ENCODE measurements at places on chromosomes 4 and X.

- no peak for DNase-seq
Measured at GRCh38 chr4:534101-534575, 35.1 kb downstream of the PIGG start.

DNA sequence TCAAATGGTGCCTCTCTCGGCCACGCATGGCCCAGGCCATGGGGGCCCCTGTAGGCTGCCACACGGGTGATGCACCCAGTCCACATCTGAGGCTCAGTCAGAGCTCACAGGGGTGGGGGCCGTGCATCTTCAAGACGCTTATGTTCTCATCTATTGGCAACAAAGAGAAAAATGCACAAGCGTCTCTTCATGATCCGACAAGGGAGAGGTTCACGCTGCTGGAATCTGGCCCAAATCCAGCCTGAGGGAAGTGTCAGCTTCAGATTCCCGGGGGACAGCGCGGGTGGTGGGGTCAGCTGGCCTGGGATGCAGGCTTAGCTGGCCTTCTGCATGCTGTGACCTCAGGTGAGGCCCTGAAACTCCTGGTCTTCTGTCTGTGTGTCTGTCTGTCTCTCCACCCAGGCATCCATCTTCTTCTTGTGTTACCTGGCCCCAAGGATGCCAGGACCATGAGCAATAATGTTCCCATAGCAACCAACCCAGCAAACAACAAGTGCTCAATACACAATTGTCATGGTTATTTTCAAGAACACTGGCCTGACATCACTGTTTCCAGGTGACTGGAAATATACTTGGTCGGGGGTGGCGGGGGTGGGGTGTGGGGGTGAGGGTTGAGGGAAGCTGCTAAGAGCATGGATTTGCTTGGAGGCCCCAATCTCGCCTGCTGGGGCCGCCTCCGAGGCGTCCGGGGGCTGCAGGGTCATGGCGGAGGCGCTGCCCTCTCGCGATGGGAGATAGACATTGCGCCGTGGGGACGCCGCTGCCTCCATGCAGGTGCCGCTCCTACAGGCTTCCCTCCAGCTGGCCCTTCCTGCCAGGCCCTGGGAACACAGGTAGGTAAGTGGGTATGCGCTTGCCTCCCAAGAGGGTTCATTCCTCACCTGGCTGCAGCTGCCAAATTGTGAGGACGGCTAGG lies 48.3 kb downstream of the ABLIM2 start:
- DNase-seq, result no peak

- no peak for DNase-seq
Measured at GRCh38 chrX:2508648-2509335, 8.0 kb upstream of the DHRSX start.

- DNase-seq, result no peak
Measured at GRCh38 chr4:87857789-87858188, 25.0 kb downstream of the MEPE start.

- no peak for DNase-seq
Measured at GRCh38 chr4:128844931-128845330, 35.4 kb downstream of the JADE1 start.

- no peak for DNase-seq
Measured at GRCh38 chrX:28329156-28329555, 258.1 kb upstream of the IL1RAPL1 start.

DNA sequence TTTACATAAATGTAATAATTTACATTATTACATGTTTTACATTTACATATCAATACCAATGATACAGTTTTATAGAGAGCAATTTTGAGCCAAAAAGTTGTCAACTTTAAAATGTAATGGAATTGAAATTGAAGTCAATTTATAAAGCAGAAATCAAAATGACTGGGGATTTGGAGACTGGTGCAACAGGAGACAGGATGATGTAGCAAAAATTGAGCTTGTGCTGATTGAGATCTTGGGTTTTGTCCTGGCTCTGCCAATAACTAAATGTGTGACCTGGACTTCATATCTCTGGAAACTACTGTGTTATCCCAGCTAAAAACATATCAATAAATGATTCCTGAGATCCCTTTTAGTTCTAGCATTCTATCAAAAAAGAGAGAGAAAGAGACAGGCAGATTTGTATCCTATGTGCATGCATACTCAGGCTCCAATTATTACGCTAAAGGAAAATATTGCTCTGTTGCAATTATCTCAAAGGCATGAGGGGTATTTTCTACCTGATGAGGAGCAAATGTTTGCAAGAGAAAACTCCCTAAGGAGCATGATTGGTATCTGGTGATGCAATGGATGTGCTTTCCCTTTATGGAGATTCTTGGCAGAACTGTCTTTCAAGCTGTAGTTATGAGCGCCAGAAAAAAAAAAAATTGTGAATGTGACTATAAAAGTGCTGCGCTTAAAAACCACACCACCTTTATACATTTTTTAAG lies 14.7 kb downstream of the EXOC1L start:
- no peak for DNase-seq

GRCh38 chrX:134821370-134821769 lies 163.1 kb upstream of the PLAC1 start:
- no peak for DNase-seq

GRCh38 chrX:72052415-72053090 lies 79.2 kb downstream of the RTL5 start:
- no peak for DNase-seq

DNA sequence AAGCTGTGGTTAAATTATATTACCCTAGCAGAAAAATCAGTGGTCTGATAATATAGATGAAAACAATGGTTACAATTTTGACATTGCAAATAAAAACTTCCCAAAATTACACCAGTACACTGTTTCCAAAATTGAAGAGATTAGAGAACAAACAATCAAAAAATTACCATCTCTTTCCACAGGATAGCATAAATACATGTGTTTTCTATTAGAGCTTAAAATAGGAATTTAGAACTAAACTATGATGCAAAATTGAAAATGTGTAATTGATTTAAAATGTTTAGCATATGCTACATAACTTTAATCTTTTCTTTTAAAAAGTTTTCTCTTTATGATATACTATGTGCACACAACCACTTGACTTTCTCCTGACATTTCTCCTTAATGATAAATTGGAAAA lies 6.7 kb downstream of the EDNRA start:
- DNase-seq, result no peak

DNA sequence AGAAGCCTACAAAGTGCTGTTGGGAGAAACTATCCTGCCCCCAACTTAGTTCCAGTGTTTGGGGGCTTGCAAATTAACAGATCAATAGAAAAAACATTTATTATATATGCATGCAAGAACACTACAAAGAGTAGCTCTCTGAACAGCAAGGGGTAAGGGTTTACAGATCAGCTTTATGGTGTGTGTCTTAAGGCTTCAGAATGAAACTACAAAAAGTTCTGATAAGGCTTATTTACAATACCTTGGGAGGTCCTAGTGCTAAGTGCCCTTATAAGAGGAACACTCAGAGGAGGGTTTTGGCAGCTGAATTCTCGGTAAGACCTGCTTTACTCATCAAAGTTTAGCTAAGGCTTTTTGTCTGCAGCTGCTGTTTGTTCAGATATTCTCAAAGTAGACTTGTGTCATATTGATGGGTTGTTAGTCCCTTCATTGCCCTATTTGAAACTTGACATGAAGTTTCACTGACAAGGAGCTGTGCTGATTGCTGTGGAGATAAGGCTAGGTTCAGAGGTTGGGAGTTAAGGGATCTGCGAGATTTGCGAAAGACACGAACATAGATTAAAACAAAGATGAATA lies 7.7 kb downstream of the ERVMER34-1 start:
- no peak for DNase-seq

- no peak for DNase-seq
Measured at GRCh38 chr4:139904406-139904805, 238.8 kb downstream of the MGST2 start.

- no peak for DNase-seq
Measured at GRCh38 chr4:5906191-5906590, 13.3 kb upstream of the CRMP1 start.

DNA sequence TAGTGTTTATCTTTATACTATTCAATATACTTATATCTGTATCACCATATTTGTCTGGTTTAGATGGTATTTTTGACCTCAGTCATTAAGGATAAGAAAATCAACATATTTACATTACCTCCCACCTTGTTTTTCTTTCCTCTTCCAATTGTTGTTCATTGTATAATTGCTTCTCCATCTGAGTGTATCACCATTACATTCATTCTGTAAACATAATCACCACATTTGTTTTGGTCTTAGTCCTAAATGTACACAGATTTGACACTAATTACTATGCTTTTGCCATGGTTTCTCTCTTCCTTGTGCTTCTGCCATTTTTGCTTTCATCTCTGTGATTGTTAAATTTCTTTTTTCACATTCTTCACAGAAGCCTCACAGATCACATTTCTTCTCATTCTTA lies 12.7 kb downstream of the ARMCX6 start:
- DNase-seq, result no peak

- no peak for DNase-seq
Measured at GRCh38 chr4:5054532-5054931, 3.3 kb downstream of the STK32B start.

DNA sequence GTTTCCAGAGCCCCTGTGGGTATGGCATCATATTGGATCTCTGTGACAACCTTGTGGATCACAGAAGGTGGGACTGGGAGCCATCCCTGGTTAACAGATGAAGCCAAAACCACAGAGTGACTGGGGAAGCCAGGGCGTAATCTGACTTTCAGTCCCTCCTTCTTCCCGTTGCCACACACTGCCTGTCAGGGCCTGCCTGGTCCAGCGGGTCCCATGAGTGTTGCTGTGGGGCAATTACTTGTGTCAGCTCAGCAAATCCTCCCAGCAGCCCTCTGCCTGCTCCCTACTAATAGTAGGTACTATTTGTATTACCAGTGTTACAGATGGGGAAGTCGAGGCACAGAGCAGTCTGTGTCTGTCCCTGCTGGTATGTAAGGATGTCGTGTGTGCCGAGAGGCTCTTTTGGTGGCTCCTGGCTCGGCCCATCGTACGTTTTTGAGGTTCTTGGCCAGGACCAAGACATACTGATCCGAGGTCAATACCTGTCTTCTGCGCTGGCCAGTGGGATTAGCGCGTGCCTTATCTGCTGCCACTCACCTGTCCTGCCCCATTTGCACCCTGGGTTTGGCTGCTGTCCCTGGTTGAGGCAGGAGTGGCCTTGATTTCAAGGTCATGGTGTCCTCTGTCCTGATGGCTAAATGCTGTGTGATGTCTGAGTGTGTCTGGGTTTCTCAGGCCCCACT lies 5.7 kb downstream of the NSG1 start:
- DNase-seq, result no peak

DNA sequence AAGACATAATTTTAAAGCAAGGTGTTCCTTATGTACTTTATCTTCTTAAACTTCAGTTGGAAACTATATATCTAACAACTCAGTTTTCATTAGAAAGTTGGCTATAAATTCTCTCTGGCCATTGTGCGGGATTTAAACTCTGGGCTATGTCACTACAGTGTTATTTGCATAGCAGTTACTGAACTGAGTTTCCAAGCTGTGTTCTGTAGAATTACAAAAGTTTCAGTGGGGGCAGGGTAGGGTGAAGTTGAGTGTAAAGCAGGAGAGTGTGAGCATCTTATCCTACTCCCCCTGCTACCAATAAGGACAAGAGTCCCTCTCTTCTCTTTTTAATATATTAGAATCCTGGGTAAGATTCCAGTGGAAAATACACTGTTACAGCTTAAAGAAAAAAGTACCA lies 254.5 kb upstream of the SLITRK2 start:
- DNase-seq, result no peak

DNA sequence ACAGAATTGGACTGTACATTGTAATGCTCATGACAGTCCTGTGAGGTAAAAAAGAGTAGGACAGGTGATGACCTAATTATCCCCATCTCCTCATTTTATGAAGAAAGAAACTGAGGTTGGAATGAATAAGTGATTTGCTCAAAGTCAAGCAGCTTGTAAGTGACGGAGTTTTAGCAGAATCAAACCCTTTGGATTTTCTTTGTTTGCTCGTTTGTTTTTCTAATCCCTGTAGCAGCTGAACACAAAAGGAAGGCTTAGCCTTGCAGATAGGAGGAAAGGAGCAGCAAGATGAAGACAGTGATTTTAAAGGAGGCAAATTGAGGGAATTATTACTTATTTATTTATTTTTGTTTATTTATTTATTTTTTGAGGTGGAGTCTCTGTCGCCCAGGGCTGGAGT lies 528.4 kb upstream of the AMOT start:
- no peak for DNase-seq

- DNase-seq, result no peak
Measured at GRCh38 chrX:13074297-13075262, 30.2 kb upstream of the FAM9C start.

GRCh38 chr4:70277121-70277520 lies 34.7 kb downstream of the CSN3 start:
- DNase-seq, result no peak

DNA sequence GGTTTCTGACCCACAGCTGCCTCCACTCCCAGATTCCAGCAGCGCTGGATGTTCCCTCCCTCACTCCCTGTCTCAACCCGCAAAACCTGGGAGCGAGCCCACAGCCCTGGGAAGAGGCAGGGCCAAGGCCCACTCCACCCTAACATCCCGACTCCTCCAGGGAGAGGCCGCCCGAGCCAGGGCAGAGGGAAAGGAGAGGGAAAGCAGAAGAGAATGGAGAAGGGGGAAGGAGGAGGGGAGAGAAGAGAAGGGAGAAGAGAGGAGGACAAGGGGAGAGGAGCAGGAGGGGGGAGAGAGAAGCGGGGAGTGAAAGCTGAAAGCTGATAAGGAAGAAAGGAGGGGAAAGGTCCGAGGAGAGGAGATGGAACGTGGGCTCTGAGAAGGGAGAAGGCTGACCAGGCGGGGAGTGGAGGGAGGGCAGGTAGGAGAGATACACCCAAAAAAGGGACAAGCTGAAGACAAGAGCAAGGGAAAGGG lies 120.2 kb upstream of the PJA1 start:
- no peak for DNase-seq

DNA sequence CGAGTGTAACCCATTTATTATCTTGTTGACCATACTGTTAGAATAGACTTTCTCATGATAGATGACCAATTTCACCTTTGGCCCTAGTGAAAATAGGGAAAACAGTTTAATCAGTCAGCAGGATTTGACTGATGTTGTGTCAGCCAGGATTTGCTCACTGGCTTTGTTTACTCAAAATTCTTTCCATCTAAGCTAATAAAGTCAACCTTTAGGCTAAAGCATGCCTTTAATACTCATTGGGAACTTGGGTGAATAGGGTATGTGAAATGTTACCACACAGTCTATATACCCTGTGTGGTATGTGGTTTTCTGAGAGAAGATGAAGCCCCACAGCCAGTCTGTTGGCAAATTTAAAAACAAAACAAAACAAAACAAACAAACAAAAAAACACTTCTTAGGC lies 18.7 kb upstream of the SPANXB1 start:
- no peak for DNase-seq
